IMR-90 (cell line): ENCODE measurements at places on chromosomes 6 and 20. TPM values are rescaled to one million over a fixed set of nuclear protein-coding genes. Genes with fewer than 3 reads are reported as not detected.

DNA sequence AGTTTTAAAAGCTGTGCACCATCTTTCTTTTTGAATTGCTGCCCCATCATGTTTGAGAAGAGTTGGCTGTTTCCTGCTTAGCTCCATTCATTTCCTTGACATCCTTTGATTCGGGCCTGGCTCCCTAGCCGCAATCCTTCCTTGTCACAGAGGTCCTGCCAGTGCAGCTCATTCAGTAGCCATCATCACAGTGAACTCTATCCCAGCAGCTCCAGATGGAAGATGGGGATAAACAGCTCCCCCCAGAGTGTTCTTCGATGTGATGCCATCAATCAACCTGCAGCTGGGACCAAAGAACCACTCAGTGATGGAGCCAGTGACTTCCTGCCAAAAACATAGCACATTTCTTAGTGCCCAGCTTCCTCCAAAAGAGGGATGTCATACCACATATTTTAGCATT is 158.8 kb downstream of the FRK start:
- DNase-seq = no peak
- no peaks in the 10 kb centered on the region for H3K4me1 ChIP-seq
- H3K27ac ChIP-seq = no peak overlapping the region
- H3K4me3 ChIP-seq = no peak overlapping the region
- no peaks in the 10 kb centered on the region; the same call in 1 of the 2 replicates for H3K27me3 ChIP-seq
- H3K36me3 ChIP-seq = no peaks in the 10 kb centered on the region

- H3K27me3 ChIP-seq = no peaks in the 10 kb centered on the region
- DNase-seq = no peak
- H3K36me3 ChIP-seq = no peaks in the 10 kb centered on the region
Observed at GRCh38 chr20:6863355-6863754, 95.9 kb downstream of the BMP2 start.

DNA sequence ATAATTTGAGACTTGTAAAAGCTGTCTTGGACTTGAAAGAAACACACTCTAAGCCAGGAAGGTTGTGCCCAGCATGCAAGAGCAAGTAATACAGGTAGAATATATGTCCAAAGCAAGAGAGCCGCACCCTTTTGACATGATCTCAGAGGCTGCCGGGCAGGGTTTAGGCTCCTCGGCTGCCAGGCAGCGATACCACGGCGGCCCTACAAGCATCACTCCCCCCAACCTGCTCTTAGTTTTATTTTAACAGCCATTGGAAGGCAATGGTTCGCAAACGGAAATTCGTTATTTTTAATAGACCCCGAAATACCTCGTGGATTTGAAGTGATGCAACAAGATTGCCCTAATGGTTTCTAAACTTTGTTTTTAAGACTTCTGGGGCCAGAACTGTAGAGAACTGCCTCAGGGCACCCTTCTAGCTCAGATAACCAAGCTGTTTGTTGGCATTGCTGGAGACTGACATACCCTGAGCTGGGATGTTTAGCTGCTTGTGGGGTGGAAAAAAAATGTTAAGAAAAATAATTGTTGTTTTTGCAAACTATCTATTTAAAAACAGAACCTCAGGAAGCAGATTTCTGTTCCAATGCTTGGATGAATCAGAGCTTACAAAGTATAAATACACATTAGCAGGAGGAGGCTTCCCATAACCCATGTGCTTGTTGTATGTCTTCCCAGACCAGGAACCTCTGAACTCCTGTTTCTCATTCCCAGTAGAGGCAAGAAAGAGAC is 39.0 kb downstream of the JAG1 start:
- peaks cover 24% of the 10 kb centered on the region for H3K4me1 ChIP-seq
- peak; percentile 92 for DNase-seq
- H3K4me3 ChIP-seq = no peak overlapping the region
- H3K36me3 ChIP-seq = peaks cover 14% of the 10 kb centered on the region

DNA sequence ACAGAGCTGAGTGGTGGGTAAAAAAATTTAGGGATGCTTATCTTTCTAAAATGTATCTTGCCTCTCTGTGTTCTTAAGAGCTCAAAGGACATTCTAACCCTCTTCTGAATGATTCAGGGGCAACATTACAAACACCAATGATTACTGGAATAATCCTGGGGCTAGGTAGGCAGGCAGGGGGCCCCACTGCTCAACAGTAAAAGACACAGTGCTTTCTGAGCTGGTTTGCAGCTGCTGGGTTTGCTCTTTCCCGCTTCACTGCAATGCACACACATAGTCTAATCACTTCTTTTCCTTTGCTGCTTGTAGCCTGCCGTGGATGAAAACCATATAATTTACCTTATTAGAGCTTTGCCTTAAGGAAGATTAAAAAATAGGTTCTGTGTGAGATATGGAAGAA is 23.9 kb downstream of the CLDN20 start:
- peaks cover 13% of the 10 kb centered on the region for H3K36me3 ChIP-seq
- H3K27ac ChIP-seq = no peak overlapping the region
- no peak for DNase-seq
- H3K27me3 ChIP-seq = no peaks in the 10 kb centered on the region

Gene GPX6
- polyA plus RNA-seq = not detected in 2 replicates

Gene NUP153
- 17.2 and 17.5 TPM in 2 replicates for polyA plus RNA-seq

Gene ADRM1
- 149 and 188 TPM in 2 replicates for polyA plus RNA-seq

Gene CYP24A1
- polyA plus RNA-seq = not detected in 2 replicates
